ENCODE measurements at places on chromosomes 11 and 22. TPM values are rescaled to one million over a fixed set of nuclear protein-coding genes. Genes with fewer than 3 reads are reported as not detected.

- no peak for DNase-seq
Observed at GRCh38 chr11:44466531-44467205, 98.8 kb upstream of the CD82 start.

GRCh38 chr11:117866526-117866925 lies 9.9 kb downstream of the FXYD6 start:
- DNase-seq, result no peak

Gene AQP11
- polyA plus RNA-seq, result 1.1 TPM

- peak; percentile 57 for DNase-seq
Observed at GRCh38 chr11:119262668-119263351, 54.1 kb downstream of the MCAM start.

DNA sequence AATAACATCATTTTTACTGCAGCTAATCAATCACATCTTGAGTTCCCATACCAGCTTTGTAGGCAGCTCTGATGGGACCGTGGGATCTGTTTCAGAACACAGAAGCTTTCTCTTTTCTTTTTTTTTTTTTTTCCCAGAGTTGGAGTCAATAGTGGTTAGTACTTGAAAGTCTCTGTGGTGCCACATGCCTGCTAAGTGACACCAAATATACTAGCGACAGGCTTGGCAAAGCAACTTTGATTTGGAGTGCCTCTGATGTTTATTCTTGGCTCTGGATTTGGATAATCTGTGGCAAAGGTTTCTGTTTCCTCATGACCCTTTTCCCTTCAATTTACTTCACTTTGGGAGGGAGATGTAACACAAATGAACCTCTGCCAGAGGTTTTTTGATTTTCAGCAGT lies 681.4 kb upstream of the TENM4 start:
- DNase-seq, result no peak

DNA sequence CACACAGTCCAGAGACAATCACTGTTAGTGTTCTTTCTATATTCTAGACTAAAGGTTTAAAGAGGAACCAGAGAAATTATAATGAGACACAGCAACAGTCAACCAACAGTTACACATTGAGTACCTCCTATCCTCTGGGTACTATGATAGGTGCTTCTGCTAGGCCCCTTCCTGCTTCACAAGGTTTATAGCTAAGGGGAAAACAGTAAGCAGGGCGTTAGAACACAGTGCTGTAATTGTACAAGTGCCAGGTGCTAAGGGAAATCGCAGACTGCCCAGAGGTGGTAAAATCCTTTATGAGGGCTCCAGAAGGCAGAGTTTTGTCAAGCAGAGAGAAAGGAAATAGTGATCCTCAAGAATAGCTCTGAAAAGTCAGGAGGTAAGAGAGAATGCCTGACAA lies 297.2 kb upstream of the FAT3 start:
- DNase-seq, result no peak

Gene OR51M1
- 0.87 TPM for polyA plus RNA-seq

DNA sequence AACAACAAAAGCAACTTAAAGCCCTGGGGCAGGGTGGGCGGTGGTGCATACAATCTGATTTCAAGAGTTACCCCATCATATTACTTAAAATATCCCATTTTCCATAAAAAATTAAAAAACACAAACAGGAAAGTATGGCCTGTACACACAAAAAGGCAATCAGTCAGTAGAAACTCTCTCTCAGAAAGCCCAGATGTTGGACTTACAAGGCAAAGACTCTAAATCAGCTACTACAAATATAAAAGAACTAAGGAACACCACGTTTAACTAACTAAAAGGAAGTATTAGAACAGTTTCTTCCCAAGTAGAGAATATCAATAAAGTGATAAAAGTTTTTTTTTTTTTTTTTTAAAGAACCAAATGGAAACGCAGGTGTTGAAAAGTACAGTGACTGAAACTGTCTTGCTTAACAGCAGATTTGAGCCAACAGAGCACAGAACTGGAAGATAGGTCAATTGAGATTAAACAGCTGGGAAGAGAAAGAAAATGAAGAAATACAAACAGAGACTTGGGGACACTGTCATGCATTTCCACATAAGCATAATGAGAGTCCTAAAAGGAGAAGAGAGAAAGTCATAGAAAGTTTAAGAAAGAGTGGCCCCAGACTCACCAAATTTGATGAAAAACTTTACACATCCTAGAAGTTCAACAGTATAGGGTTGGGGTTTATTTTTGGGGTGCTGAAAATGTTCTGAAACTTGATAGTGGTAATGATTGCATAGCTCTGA lies 8.6 kb downstream of the SC5D start:
- DNase-seq, result no peak

DNA sequence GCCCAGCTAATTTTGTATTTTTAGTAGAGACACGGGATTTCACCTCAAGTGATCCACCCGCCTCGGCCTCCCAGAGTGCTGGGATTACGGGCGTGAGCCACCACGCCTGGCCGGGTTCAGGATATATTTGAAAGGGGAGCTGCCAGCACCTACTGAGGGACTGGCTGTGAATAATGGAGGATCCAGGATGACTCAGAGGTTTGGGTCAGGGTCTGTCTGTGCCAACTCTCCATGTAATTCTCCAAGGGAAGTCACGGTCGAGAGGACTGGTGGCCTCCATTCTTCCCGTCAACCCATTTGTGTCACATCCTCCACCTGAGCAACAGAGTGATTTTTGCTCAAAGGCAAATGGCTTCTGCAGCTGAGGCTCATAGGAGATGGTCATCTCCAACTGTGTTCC lies 3.6 kb upstream of the ARRB1 start:
- DNase-seq, result no peak

Gene TMPRSS5
- polyA plus RNA-seq, result 0.07 TPM

- DNase-seq, result no peak
Observed at GRCh38 chr11:72228229-72228843, 3.8 kb downstream of the INPPL1 start.

Gene ARHGAP8
- 0.21 TPM for polyA plus RNA-seq

Gene MAPK8IP1
- 12.4 TPM for polyA plus RNA-seq

DNA sequence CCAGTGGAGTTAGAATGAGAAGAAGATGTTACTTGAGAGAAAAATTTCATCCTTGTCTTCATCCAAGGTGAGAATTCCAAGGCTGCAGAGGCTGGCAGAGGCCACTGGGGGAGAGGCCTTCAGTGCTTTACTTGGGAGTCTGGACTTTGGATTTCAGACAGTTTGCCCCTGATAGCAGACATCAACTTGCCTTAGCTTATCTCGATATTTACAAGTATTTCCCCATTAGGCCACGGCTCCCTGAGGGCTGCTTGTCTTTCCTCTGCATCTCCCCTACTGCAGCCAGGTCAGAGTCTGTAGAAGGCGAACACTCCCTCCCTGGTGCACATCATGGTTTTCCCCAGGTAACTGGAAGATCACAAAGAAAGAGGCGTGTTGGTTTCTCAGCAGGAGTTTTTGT lies 29.9 kb upstream of the BSX start:
- DNase-seq, result no peak

Gene MS4A8
- not detected for polyA plus RNA-seq

GRCh38 chr11:104803776-104804175 lies 94.5 kb downstream of the CASP12 start:
- no peak for DNase-seq

DNA sequence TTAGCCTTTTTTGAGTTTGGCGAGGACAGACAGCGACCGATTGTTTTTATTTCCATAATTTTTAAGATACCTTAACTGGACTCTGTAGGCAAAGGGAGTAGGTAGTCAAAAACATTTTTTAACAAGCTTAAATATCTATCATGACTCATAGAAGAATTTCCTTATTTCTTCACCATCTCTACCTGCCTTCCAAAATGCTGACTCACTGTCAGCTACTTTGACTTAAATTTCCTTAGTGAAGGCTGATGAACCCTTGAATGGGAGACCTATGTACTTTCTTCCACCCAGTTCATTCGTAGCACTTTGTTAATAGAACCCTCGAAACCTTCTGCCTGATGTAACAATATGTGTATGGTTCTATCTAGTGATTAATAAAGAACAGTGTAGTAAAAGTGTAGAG lies 1.1 kb upstream of the MTMR2 start:
- peak; percentile 34 for DNase-seq

Gene P4HA3
- 5.7 TPM for polyA plus RNA-seq

DNA sequence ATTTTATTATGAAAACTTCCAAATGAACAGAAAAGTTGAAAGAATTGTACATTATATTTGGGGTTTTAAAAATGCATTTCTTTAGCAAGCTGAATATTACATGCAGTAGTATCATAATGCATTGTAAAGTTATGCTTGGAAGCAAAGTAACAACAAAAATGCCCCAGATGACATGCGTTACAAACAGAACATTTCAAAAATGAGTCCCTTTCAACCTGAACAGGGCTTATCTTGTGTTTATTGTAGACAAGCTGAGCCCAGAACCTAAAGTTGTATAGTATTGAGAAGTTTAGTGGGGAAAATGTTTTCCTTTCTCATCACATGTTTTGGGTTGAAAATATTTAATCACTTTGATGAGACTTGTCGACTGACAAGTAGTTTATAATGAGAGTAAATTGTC lies 68.8 kb downstream of the CECR2 start:
- DNase-seq, result no peak

GRCh38 chr11:87443707-87444106 lies 406.0 kb downstream of the TMEM135 start:
- DNase-seq, result no peak

DNA sequence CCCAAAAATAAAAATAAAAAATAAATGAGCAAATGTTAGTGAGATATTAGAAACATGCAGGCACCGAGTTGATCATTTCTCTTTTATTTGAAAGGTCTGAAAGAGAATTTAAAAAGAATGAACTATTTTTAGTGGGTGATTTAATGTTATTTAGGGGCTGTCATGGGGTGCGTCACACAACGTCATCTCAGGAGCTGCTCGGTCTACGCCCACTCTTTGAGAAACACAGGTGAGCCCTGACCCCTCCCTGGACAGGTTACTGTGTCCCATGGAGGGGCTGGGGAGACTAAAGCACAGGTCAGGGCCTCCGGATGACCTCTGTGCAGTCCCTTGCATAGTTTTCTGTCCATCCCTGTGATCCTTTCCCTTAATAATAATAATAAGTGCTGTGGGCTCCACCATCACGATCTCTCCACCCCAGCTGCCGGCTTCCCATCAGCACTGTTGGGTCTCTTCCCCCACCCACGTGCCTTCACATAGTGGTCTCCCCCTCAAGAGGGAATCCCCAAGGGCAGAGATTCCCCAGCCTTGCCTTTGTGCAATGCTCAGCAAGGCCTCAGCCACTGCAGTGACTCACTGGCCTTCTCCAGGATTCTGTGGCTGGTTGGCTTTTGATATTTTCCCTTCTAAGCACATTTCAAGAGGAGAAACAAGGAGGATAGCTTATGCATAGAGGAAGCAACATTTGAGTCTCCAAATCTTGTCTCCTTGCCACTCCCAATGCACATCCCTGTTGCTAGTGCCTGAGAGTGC lies 159.9 kb downstream of the TTC17 start:
- peak; percentile 34 for DNase-seq

DNA sequence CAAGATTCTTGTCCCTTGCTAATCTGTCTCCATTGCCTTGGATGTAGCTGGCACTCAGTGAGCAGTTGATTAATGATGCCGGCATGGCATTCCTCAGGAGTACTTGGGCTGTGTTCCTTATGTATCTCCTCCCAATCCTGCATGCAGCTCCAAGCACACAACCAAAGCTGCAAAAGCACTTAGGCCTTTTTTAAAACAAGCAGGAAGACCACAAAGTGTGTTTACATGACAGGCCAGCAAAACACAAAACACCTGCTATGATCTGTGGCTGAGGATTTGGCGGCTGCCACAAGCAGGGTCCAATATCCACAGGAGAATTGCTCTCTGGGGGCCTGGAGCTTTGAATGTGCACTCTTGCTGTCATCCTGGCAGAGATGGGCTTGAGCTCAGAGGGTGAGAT lies 8.9 kb downstream of the ABTB2 start:
- DNase-seq, result peak; percentile 33

Gene SAMM50
- 40.6 TPM for polyA plus RNA-seq

GRCh38 chr11:19580646-19581045 lies 132.0 kb upstream of the NAV2 start:
- no peak for DNase-seq

Gene CDPF1
- polyA plus RNA-seq, result 18.6 TPM

GRCh38 chr22:49052023-49052538 lies 775.6 kb downstream of the BRD1 start:
- no peak for DNase-seq

DNA sequence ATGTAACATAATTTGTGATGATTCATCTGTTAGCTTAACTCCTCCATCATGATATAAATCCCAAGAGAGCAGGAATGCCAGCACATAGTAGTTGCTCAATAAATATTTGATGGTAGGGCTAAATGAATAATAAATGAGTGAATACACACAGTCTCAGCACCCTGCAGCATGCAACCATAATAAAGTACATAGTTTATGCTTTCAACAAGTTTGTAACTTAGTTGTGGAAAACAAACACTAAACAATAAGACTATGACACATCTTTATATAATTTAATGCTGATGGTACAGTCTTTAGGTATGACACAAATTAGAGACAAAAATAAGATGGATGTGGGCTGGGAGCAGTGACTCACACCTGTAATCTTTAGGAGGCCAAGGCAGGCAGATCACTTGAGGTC lies 3.8 kb downstream of the ALKBH8 start:
- DNase-seq, result peak; percentile 34

DNA sequence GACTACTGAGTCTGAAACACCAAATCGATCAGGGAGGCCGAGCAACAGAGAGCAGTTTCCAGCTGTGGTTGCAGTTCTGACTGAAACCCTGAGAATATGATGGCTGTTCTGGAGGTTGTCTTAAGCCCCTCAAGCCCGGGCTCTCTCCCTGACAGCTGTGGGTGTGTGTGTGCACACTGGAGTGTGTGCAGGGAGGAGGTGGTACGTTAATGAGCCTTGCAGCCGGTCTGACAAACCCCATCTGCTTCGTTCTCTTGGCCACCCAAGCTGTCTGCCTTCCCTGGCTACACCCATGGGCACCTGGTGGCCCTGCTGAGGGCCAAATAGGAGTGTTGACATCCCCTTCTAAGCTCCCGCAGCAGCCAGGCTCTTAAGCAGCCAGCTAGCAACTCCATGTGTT lies 189.8 kb downstream of the KIRREL3 start:
- no peak for DNase-seq

GRCh38 chr11:109609454-109610185 lies 187.6 kb downstream of the C11orf87 start:
- no peak for DNase-seq

GRCh38 chr11:56910046-56910773 lies 78.5 kb upstream of the OR5AK2 start:
- DNase-seq, result no peak

Gene FOLH1
- polyA plus RNA-seq, result not detected

Gene CNTN5
- polyA plus RNA-seq, result not detected

All from IMR-90 (cell line).